Activated CD4-positive, alpha-beta T cell treated with anti-CD3 and anti-CD28 coated beads for 48 hours (primary cell): ENCODE measurements at places on chromosomes 2 and 18.

GRCh38 chr2:208010506-208010905, 14.8 kb downstream of the PLEKHM3 start:
- no peak for DNase-seq

GRCh38 chr2:159129824-159130223, 156.7 kb downstream of the WDSUB1 start:
- DNase-seq = no peak

GRCh38 chr2:12675352-12675795, 41.4 kb upstream of the TRIB2 start:
- no peak for DNase-seq

DNA sequence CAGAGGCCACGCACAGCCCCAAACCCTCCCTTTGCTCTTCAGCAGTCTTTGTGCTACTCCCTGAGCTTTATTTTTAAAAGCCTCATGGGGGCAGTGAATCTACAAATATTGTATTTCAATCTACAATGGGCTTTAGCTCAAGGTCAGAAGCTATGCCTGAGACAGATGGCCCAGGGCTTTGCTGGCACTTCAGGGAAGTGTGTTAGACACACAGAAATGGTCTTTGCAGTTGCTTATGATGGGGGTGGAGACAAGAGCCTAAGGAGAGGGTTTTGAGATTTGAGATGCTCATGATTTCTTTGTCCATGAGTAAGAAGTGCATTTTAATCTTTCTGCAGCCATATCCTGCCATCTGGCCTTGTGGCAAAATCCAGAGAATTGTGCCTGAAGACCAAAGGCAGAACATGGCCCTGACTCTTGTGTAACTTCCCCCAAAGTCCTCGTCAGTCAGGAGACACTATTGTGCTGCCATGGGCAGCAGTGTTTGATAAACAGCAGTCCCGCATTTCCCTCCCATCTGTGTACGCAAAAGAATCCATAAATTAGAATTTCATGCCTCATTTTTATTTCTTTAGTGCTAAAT, 92.6 kb downstream of the VAPA start:
- DNase-seq = no peak

DNA sequence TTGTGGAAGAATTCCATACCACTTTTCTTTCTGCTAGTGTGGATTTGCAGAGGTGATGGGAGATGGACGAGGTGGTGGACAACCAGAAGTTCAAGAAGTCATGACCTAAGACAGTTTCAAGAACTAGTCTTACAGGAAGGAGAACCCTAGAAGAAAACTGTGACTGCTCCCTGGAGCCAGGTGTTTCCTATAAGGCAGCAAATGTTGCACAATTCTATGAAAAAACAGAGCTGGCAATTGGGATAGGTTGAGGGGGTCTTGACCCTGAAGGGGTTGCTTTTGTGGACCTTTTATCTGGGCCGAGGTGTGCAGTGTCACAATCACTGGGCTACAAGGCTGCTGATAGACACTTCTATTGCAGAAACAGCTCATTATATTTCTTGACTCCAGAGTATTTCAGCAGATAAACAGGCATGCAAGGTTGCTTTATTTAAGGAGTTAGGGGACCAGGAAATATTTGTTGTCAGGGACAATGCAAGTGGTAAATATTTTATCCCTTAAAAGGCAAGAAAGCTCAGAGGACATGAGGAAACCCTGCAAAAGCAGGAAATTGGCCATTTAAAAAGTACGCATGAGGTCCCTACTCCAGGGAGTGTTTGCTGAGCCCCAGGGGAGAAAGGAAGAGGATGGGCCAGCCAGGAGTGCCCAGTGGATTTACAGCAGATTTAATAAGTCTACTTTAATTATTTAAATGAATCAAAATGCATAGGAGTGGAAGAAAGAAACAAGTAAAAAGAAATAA, 22.9 kb downstream of the APCDD1 start:
- no peak for DNase-seq

DNA sequence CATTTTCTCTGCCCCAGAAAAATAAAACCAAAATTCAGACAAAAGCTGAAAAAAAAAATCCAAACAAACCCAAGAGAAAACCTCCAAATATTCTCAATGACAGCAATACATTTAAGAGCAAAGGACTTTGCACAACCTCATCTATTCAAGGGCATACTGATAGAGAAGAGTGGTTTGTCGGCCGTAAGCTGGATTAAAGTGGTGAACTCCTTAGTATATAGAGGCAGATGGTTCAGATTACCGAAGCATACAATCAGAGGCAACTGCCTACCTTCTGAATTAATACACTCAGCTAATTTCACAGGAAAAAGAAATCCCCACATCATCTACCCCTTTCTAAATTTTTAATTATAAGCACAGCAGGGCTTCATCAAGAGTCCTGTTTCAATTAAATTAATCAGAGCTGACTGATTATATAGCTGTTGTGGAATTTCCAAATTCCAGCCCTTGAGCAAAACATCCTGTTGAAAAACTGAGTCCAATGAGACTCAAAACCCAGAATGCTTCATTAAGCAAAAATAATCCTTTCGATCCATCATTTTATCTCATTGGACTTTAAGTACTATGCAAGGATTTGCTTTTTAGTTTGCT, at the start of gene CPLX4:
TSS of gene CPLX4 (minus strand) at position 190 of the 591 bp plus-strand sequence. CDS start at position 3, 187 bp downstream.
- DNase-seq = no peak

DNA sequence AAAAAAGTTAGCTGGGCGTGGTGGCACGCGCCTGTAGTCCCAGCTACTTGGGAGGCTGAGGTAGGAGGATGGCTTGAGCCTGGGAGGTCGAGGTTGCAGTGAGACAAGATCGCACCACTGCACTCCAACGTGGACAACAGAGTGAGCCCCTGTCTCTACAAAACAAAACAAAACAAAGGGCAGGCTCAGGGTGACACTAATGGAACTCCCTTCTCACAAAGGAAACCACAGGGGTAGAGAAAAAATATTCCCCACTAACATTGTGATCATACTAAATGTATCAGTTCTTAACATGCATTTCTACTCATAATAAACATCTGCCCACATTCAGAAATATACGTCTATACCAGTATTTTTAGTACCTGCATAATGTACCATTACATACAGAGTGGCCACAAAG, 21.1 kb downstream of the STAM2 start:
- DNase-seq = no peak

- no peak for DNase-seq
These were observed 164.8 kb downstream of the RIT2 start for GRCh38 chr18:42950732-42951131.

DNA sequence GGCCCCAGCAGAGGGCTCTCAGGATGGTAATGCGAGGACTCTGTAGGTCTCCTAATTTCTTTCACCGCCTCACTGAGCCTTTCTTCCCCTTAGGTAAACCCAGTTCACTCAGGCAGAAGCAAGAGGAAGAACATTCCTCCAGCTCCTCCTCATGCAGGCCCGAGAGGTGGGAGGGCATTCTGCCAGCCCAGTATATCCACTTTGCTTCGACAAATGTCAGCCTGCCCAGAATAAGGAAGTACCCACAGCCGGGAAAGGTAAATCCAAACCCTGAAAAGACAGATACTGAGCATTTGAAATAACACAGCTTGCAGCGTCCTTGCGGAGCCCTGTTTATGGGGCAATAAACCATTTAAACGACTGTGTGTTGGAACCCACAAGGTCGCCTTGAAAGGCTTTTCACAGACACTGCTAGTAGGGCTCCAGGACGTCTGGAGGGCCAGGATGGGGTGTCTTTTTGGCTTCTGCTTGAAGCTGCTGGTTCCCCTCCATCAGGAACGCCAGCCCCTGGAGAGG, 63.0 kb upstream of the STPG4 start:
- DNase-seq = no peak

GRCh38 chr2:227579791-227580190, 18.9 kb upstream of the SCYGR2 start:
- no peak for DNase-seq

DNA sequence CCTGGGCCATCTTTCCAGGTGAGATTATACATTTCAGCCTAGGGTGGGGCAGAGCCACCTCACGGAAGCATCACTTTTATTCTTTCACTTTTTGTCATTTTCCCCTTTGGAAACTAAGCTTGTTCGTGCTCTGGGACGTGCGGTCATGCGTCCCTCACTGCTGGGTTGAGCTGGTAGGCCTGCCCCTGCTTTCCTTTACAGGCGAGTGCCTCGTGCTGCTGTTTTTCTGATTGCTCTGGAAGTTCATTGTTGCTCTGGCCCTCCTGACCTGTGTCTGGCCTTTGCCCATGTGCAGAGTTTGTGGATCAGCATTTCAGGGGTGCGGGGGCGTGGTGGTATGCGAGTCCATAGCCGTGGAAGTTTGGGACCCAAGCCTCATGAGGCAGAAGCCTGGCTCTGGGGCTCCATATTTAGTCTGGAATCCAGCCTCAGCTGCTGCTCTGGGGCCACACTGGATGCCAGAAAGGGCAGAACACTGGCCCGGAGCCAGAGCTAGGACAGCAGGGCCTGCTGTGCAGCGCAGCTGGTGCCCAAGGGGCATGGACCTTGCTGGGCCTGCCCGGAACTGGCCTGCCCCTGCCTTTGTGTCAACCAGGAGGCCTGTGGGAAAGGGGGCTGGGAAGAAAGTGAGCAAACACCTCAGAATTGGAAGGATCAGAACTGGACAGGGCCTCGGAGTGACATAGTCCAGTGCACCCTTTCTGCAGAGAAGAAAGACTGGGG, 51.1 kb downstream of the CTIF start:
- DNase-seq = no peak

DNA sequence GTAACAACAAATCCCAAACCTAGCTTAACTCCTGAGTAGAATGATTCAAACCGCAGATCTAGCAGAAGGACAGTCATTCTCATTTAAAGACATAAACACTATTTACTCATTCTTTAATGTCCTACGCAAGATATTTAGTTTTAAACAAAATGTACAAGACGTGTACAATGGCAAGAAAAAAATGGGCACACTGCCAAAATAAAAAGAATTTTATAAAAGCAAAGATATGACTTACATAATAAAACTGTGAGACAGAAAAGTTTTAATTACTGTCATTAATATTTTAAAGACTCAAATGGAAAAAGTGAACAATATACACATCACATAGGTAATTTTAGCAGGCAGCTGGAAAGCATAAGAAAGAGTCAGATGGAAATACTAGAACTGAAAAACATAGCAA, 157.8 kb downstream of the GALNT13 start:
- DNase-seq = no peak

DNA sequence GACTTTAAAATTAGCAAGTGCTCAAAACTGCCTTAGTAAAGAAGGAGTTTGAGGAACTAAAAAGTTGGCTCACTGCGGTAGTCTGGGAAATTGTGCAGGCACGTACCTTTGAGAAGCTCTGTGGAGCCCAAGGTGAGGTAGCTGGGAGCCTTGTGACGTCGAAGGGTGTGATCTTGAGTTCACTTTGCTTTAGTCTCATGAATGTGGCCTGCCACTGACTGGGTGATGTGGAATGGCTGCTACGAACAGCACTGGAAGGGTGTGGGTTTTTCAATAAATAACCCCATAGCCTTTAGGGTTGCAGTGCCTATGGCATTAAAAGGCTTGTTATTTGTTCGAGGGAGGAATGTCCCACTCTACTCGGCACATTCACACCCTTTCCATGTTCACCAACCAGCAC, 312.3 kb downstream of the PRKCE start:
- no peak for DNase-seq

GRCh38 chr2:222296911-222297599, 1.7 kb downstream of the PAX3 start:
- no peak for DNase-seq

DNA sequence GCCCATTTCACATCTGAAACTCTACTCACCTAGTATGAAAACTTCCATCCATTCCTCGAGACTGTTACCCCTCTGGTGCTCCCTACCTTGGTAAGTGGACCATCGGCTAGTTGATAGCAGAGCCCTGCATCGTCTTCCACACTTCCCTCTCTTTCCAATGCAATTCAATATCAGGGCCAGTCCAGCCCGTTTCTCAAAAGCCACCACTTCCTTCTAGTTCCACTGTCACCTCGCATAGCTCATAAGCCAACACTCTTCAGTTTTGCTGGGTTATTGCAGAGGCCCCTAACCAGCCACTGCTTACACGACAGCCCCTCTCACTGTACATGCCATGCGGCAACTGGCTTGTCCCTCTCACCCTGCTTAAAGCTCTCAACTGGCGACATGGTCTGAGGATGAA, 10.2 kb upstream of the ZNF407 start:
- no peak for DNase-seq

DNA sequence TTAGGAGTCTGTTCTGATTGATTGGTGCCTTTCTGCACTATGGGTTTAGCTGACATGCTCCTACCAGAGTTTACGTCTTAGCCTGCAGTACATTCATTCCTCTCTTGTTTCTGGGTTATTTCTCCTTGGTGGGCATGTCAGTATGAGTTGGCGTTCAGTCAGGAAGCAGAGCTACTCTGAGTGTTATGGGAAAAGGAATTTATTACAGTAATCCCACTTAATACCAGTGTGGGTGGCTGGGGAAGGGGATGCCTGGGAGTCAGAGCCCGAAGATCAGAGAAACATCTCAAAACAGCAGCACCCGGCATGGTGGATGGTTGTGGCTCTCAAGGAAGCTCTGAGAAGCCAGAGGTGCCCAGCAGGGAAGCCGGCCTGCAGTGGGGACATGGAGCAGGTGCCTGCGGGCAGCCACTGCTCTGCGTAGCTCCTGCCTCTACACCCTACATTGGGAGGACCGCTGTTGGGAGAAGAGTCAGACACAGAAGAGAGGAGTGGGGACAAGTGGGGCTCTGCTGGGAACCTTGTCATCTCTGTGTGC, 48.9 kb downstream of the RAB31 start:
- DNase-seq = no peak

DNA sequence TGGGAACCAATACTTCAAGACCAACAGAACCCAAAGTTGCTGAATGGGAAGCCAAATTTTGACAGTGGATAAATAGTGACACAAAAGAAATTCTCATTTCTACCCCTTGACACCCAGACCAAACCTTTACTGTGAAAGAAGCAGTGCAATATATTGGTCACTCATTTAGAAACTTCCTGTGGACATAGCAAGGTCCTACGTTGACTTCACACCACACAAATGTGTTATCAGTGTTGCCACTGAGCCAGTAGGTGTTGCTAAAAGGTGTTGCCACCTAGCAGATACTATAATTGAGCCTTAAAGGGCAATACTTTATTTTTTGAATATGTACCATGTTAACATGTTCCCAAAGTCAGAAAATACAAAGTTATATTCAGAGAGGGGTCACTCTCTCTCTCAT, 1008.9 kb upstream of the CDH2 start:
- DNase-seq = no peak

DNA sequence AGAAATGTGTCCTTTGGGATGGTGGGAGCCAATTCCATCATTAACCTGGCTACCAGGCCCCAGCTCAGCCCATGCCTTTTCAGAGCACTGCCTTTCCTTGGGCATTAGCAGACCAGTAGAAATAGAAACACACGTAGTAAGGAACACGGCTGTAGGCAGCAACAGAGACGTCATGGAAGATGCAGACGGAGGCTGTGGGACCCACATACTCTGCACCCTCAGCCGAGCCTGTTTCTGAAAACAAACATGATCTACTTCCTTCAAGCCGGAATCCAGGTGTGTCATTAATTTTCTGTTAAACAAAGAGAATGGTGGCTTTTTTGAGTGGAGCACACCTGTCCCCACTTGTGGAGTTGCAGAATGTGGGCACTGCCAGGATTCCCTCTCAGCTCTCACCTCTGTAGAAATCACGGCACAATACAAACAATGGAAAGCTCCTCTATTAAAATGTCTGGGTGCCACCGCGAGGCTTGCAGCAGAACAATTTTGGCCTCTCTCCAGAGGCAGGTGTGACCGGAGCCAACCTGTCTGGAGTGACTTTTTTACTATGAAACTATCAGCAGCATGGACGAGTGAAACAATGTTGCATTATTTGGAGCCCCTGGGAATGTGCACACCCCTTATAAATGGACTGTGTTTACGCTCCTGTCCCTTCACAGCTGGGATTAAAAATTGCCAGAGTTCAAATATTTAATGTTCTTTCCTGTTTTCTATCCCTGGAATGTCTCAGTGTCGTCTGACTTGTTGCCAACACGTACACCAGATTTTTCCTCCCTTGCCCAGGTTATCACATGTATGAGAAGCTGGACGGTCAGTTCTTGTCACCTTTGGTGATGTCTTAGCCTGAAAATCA, 31.7 kb downstream of the SPP2 start:
- no peak for DNase-seq
